Stimulated activated CD4-positive, alpha-beta T cell treated with anti-CD3 and anti-CD28 coated beads, Interleukin-4, amount 100 ng/mL, for 1 hour (primary cell): ENCODE measurements at places on chromosomes 5 and 9.

DNA sequence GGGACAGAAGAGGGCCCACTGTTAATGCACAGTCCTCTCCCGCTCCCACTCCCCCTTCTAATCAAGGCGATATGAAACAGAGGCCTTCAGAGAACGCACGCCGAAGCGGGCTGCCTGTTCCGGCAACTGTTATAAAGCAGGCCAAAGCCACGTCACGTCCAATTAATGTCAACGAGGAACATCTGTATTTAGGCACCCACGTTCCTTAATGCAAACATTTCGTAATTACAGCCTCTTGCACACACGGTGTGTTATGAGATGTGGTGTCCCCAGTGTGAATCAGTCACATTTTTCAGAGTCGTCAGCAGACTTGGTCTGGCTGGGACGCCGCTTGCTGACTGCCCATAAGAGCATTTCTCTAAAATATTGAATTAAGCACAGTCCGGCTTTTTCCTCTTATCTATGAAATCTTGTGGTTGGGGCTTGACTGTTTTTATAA lies 339.0 kb downstream of the NSG2 start:
- no peak for DNase-seq

DNA sequence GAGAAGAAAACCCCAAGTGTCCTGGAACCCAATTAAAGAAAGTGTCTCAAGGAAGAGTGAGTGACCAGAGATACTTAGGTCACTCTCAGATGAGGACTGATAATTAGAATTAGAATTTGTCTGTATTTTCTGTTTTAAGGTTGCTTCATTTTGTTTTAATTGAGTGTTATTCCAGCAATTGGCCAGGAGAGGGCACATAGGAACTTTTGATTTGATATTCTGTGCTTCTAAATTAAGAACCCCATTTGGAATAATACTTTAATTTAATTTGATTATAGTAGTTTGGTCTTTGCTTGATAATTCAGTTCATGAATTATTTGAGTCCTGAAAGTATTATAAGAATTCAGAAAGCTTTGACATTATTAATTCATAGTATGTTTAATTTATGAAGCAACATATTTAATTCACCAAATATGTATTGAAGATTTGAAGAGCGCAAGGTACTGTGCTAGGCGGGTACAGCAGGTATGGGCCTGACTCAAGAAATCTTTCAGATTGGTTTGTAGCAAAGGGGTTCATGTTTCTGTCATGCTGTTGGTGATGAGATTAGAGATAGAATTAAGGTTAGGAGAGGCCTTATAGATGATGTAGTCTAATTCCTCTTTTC lies 4.9 kb downstream of the MRPL22 start:
- no peak for DNase-seq

DNA sequence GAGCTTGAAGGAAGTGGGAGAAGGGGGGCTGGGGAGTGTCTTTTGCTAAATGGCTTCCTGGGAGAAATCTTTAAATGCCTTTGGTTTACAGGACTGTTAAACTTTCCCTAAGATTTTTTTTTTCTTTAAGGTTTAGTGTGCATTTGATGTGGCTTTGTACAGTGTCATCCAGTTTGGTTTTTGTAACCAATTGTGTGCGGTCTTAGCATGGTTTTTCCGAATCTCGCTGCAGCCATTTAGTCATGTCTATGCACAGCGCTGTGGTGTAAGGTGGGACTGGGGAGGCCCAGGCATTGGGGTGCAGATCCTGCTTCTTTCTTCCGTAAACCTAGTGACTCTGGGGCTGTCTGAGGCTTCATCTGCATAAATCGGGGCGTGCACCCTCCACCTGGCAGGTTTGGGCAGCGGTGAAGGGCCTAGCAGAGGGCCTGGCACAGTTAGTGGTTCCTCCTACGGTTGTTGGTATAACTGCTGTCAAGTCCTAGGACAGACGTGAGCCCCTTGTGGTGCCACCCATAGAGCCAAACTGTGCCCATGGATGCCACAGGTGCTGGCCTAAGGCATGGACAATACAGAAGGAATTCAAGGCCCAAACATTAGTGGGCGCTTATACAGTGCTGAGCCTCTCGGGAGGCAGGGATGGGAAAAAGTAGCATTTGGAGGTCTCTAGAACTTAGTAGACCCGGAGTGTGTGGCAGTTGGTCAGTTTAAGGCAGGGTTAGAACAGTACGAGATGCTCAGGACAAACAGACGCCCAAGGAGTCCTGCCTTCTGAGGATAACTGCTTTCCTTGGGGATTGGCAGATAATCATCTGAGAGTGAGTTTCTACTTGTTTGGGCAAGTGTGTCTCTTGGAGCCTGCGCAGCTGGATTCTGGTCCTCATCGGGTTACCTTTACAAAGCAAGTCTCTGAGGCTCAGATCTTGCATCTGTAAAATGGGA lies 1.5 kb downstream of the PRRC2B start:
- DNase-seq: peak; percentile 62

- no peak for DNase-seq
These were observed 34.2 kb downstream of the RAI14 start for GRCh38 chr5:34690301-34690700.

GRCh38 chr9:1980387-1980786 lies 34.8 kb upstream of the SMARCA2 start:
- DNase-seq: no peak

DNA sequence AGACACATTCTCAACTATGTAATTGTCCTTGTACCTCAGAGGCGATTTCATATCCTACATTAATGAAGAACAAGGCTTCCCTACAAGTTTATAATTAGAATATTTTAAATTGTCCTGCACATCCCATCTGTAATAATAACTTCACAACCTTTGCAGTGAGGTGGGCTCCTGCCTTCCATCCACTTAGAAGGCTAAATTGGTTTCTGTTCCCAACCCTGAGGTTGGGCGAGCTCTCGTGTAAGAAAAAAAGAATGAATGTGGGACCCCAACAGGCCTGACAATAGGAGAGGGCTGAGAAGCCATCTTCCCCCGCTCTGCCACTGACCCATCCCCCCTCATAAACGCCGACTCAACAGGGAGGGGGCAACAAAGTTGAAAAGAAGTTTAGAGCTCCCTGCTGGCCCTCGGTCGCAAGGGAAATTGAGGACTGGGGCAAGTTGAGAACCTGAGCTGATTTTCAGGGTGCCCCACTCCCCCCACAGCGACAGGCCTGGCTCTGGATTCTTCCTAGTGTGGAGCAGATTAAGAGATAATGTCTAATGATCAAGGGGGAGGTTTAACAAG lies 9.4 kb downstream of the BARHL1 start:
- DNase-seq: no peak

DNA sequence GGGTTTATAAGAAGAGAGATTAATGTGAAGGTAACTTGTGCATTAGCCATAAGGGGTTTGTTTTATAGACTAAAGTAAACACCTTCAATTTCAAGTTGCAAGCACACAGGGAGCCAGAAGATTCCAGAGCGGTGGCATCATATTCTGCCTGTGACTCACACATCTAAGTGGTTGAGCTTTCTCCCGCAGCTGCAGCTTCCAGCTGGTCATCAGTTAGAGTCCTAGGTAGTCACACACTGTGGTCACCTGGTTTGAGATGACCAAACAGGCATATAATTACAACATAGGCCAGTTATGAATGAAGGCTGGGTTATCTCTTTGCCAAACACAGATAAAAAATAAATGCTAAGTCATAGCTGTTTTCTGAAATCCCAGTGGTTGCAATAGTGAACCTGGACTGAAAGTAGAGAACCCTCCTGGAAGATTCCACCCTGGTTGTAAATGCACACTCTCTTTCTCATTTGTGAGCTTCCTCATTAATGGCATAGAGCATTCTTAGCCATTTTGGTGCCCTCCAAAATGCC lies 171.3 kb downstream of the GDNF start:
- DNase-seq: no peak

DNA sequence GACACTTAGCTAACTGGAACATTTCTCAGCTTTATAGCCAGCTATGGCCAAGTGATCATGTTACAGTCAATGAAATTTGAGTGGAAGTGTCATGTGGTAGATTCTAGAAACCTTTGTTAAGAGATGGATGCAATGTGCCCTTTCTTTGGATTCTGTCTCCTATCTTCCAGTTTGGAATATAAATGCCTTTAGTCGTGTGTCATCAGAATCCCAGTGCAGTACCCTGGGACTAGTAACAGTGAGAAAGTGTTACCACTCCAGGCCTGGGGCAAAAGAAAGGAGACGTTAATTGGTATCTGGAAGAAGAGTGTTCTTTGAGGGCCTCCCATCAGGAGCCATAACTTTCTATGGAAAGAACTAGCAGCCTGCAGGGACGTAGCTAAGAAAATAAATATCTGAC lies 149.6 kb downstream of the SNX18 start:
- no peak for DNase-seq

DNA sequence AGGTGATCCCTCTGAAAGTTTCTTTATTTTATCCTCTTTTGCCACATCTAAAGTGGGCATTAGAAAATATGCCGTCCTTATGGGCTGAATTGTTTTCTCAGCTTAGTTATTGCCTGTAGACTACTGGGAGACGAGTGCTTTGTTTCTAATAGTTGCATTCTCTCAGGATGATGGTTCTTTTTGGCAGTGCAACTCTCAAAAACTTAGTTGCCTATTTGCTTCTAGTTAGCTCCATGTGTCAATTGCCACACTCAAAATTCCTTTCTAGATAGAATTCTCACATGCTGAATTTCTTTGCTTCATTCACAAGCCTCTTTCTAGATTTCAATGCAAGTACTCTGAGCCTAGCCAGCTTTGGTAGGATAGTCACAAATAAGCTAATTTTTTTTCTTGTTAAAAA lies 155.5 kb downstream of the FGF10 start:
- DNase-seq: no peak

GRCh38 chr5:92544036-92544435 lies 1037.0 kb downstream of the NR2F1-AS1 start:
- DNase-seq: no peak

GRCh38 chr5:83517072-83517687 lies 45.6 kb downstream of the VCAN start:
- DNase-seq: no peak

DNA sequence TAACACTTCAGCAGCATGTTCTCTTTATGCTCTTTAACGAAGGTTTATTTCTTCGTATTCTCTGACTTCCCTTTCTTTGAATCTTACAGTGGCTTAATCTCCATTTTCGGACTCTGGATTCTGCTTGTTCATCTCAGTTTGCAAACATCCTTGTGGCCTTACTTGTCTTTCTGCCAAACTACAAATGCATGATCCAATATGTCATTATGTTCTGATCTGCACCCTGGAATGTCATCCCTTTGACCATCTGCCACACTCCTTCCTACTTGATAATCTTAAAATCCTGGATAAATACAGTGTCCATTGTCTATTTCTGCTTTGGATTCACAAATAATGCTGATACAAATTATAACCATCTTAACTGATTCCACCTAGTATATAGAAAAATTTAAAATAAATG lies 499.2 kb downstream of the CDH18 start:
- DNase-seq: no peak

DNA sequence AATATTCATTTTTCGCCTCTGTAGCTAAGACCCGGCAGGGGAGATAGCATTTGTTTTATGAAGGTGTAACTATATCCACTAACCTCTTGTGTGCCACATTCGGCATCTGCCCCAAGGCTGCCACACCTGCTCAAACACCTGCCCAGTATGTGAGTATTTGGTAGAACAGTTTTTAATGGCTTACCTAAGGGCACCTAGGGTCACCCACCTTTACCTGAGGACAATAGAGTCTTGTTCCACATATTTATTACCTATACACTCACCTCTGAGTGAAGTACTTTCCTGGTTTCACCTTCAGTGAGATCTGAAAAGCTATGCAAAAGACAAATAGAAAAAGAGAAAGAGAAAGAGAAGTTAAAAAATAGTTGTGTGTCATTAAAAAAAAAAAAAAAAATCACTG lies 68.0 kb upstream of the PIP5K1B start:
- no peak for DNase-seq

DNA sequence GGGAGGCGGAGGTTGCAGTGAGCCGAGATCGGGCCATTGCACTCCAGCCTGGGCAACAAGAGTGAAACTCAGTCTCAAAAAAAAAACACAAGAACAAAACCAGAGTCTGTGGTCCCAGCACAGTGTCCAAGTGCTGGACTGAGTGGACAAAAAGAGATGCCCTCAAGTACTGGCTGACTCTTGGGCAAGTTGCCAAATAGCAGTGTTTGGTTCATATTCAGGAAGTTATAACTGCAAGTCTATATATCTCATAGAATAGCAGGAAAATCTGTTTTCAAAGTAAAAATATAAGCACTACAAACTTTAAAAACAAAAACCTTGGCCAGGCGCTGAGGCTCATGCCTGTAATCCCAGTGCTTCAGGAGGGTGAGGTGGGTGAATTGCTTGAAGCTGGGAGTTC lies 7.3 kb downstream of the HABP4 start:
- no peak for DNase-seq

- no peak for DNase-seq
These were observed 287.1 kb downstream of the SLIT3 start for GRCh38 chr5:169013846-169014245.

DNA sequence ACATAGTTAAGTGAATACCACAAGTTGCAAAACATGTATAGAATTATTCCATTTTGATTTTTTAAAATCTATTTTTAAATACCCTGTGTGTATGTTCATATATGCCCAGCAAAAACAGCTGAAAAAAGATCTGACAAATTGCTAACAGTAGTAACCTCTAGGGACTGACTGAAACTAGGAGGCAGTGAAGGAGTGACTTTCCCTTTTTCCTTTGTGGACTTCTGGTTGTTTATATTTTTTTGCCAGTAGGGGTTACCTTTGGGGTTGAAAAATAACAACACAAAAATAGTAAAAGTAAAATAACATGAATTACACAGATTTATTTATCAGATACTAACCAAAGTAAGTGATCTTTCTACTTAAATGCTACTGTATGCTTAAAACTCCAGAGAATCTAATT lies 2.9 kb downstream of the MEGF9 start:
- no peak for DNase-seq

DNA sequence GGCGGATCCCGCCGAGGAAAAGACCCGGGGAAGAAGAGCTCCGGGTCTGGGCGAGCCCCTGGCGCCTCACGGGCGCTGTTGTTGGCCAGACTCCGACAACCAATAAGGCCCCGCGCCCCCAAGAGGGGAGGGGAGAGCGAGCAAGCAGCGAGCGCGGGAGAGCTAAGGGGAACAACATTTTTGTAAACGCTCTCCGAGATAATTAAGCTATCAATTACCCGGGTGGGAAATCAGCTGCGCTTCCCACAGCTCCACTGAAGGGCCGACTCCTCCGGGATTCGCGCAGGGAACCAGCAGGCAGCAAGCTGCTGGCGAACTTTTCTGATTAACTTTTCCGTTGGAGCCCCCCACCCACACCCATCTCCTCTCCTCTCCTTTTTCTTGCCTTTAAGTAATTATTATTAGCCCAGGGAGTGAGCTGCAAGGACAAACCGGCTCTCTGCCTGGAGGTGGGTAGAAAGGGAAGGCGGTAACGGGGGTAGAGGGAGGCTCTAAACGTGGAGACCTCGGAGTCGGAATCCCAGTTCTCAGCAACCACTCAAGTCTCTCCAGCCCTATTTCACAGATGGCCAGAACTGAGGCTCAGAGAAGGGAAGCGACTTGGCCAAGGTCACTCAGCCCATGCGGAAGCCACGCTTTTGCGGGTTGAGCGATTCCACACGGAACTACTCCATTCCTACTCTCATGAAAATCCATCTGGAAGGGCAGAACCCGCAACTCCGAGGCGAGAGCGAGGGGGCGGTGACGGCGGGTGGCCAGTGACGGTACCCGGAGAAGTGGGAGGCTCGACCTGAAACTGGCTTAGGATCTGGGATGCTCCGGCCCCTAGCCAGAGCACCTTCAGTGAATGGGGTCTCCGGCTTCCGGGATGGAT lies 1.3 kb downstream of the ASTN2 start:
- DNase-seq: no peak
